H1 (cell line): ENCODE measurements at places on chromosomes 2 and 18. TPM values are rescaled to one million over a fixed set of nuclear protein-coding genes. Genes with fewer than 3 reads are reported as not detected.

The MSTN gene
- total RNA-seq = not detected in 2 replicates

The POTEI gene
- 0.19 and 0.20 TPM in 2 replicates for total RNA-seq

The CNTNAP5 gene
- 0.17 and 0.76 TPM in 2 replicates for total RNA-seq

The CCDC121 gene
- 1.5 and 2.0 TPM in 2 replicates for total RNA-seq

The SLC5A7 gene
- 0.11 and 0.15 TPM in 2 replicates for total RNA-seq

DNA sequence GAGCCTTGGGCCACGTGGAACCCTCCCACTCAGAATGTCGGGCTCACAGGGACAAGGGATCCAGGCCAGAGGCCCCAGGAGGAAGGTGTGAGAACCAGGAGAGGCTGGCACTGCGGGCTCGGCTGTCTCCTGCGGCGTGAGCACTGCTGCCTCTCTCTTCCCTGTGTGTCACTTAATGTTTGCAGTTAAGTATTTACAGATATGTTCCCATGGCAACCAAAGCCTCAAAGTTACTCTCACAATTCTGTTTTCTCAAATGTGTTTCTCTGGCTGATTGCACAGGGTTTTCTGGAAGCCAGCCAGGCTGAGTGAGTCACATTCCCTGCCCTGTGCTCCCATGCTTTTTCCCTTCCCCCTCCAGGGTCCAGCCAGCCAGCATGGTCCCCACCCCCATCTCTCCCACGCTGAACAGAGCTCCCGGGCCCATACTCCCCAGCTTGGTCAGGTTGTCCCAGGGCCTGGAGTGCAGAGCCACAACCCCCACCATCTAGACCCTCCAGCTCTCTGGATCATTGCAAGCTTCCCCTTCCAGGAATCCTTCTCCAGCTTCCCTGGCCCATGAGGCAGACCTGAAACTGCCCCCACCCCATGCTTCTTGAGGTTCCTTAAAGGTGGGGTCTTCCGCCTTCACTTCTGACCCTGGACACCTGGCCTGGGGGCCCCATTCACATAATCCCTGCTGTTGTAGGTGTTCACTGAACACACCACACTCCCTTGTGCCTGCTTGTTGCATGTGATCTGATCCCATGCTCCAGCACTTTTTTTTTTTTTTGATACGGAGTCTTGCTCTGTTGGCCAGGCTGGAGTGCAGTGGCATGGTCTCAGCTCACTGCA is 265.9 kb downstream of the CELF4 start:
- no peaks in the 10 kb centered on the region for H3K4me1 ChIP-seq
- no peaks in the 10 kb centered on the region for H3K27me3 ChIP-seq
- no peak overlapping the region for H3K4me3 ChIP-seq
- no peak for DNase-seq
- H3K36me3 ChIP-seq = no peaks in the 10 kb centered on the region

DNA sequence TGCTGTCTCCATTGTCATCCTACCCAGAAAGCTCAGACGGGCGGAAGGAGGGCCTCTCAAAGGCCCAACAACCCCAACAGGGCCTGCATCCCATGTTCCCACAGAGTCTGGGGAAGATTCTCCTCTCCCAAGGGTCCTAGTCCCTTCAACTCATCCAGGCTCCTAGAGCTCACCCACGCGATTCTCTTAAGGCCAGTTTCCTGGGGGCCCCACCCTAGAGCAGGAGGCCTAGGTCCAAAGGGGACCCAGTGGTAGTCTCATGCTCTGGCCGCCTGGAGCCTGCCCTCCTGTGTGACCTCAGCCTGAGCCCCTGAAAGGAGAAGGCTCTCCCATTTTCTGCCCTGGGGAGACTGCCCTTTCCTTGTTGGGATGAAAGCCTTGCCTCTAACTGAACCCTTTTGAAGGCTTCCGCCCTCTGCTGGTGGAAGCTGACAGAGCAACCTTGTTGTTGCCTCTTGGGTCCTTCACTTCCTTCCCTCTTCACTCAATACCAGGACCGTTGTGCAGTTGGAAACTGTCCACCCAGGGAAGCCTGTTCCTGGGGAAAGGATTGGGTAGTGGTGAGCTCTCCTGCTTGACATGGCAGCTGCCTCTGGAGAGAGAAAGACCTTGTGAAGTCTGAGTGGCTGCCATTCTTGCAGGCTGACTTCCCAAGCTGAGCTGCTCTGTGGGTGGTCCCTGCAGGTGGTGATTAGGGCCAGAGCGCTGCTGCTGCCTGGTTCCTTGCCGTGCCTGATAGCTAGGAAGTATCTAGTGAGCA is 86.0 kb upstream of the ALPP start:
- H3K4me1 ChIP-seq = peaks cover 5% of the 10 kb centered on the region
- no peaks in the 10 kb centered on the region for H3K36me3 ChIP-seq
- no peak overlapping the region for H3K4me3 ChIP-seq
- peak; percentile 46 for DNase-seq
- H3K27ac ChIP-seq = no peak overlapping the region
- no peaks in the 10 kb centered on the region for H3K27me3 ChIP-seq

DNA sequence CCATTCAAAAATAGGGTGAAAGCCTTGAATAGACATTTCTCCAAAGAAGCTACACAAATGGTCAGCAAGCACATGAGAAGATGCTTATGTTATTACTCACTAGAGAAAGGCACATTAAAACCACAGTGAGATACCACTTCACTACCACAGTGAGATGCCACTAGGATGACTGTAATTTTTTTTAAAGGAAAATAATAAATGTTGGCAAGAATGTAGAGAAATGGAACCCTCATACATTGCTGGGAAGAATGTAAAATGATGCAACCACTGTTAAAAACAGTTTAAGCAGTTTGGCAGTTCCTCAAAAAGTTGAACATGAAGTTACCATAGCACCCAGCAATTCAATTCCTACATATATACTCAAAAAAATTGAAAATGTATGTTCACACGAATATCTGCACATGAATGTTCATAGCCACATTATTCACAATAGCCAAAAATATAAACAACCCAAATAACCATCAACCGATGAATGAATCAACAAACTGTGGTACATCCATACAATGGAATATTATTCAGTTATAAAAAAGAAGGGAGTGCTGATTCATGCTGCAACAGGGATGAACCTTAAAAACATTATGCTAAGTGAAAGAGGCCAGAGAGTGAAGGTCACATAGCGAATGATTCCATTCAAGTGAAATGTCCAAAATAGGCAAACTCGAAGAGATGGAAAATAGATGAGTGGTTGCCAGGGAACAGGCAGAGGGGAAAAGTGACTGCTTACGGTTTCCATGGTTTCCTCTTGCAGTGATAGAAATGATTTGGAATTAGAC is 156.2 kb upstream of the NDUFV2 start:
- H3K27ac ChIP-seq = no peak overlapping the region
- no peak overlapping the region for H3K4me3 ChIP-seq
- no peak for DNase-seq
- H3K4me1 ChIP-seq = peaks cover 12% of the 10 kb centered on the region

- no peaks in the 10 kb centered on the region for H3K27me3 ChIP-seq
- H3K4me1 ChIP-seq = no peaks in the 10 kb centered on the region
- no peak overlapping the region for H3K27ac ChIP-seq
These were observed 88.7 kb downstream of the KLHL14 start for GRCh38 chr18:32684096-32684495.

DNA sequence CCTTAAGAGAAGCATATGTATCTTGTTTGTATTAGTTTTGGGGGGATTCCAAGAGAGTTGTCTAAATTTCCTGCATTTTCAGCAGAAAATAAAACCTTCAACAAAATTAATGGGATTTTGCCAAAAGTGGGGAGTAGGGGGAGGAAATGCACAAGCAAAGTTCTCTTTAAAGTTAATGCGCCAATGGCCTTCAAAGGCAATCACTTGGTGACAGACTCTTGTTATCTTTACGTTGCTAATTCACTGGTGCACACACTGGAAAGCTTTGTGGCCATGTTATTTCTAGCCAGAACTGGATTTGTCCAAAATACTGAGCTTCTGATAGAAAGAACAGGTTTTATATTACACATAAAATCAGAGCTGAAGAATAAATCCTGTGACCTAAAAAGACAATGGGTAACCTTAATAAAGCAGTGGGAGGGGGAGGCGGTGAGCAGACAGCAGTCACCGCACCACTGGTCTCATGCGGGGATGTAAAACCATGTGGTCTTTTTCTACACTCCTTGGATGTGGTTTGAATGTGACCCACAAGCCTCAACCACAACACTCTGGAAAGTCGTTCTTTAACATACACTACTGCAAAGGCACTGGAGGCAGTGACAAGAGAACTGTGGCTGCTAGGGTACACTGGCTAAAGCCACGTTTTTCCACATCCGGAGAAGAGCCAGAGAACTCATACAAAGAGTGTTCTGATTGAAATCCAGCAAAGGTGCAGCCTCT is 176.9 kb upstream of the SMAD7 start:
- H3K27ac ChIP-seq = no peak overlapping the region
- no peak overlapping the region for H3K4me3 ChIP-seq
- H3K27me3 ChIP-seq = no peaks in the 10 kb centered on the region
- DNase-seq = no peak
- H3K36me3 ChIP-seq = no peaks in the 10 kb centered on the region

GRCh38 chr2:138775736-138776135 is 4.5 kb downstream of the NXPH2 start:
- H3K36me3 ChIP-seq = no peaks in the 10 kb centered on the region
- H3K27ac ChIP-seq = no peak overlapping the region
- H3K27me3 ChIP-seq = peaks cover 20% of the 10 kb centered on the region
- no peak for DNase-seq
- H3K4me3 ChIP-seq = no peak overlapping the region

- no peak overlapping the region for H3K4me3 ChIP-seq
- no peaks in the 10 kb centered on the region for H3K27me3 ChIP-seq
- DNase-seq = no peak
- no peaks in the 10 kb centered on the region for H3K4me1 ChIP-seq
- no peaks in the 10 kb centered on the region for H3K36me3 ChIP-seq
These were observed 612.1 kb downstream of the KCNJ3 start for GRCh38 chr2:155310589-155310988.

DNA sequence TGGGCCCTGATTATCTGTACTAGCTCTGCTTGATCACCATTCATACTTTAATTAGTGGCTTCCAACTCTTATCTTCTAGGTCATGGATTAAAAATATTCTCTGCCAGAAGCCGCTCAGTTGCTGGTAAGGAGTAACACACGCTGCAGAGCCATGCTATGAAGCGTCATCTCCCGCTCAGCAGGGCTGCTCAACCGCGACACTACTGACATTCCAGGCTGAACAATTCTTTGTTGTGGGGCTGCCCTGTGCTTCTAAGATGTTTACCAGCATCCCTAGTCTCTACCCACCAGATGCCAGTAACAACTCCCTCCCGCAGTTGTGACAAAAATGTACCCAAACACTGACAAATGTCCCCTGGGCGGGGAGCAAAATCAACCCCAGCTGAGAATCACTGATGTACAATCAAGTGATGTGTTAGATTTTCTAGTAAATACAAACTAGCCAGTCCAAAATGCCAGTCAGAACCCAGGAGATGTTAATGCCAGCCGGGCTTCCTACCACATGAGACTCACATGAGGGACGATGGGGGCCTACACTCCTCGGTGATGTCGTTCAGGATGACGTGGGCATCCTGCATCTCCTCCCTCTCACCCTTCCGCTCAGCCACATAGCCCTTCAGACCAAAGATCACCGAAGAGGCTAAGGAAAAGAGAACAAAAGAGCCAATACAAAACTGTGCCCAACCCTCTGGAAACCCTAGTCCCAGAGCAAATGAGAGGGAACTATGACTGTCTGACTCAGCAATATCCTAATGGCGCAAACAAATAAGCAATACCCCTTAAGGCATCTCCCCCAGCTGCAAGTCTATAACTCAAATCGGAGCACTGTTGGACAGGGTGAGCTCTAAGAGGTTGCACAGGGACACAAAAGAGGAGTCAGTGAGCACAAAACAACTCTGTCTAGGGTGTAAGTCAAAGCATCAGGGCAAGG is 15.6 kb downstream of the ILKAP start:
- peaks cover 18% of the 10 kb centered on the region for H3K36me3 ChIP-seq
- no peak overlapping the region for H3K27ac ChIP-seq
- no peaks in the 10 kb centered on the region for H3K4me1 ChIP-seq
- no peaks in the 10 kb centered on the region for H3K27me3 ChIP-seq
- H3K4me3 ChIP-seq = no peak overlapping the region

DNA sequence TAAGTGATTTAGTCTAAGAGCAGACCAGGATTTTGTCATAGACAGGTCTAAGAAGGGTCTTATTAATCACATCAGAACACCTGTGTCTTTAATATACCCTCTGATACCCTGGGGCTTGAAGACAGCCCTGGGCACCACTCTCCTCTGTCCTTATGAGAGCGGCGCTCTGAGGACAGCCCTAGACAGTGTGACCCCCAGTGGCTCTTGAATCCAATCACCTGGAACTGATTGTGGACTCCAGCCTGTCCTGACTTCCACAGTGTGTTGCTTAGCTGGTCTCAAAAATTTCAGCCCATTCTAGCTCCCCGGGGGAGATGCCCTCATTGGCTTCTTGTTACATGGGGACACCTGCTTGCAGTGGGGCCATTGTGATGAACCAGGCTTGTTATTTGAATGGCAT is 195.8 kb upstream of the SMAD2 start:
- H3K27ac ChIP-seq = no peak overlapping the region
- no peaks in the 10 kb centered on the region for H3K27me3 ChIP-seq
- H3K36me3 ChIP-seq = no peaks in the 10 kb centered on the region
- H3K4me1 ChIP-seq = peaks cover 2% of the 10 kb centered on the region; the same call in 1 of the 2 replicates
- H3K4me3 ChIP-seq = no peak overlapping the region

- no peak overlapping the region for H3K4me3 ChIP-seq
- no peaks in the 10 kb centered on the region for H3K36me3 ChIP-seq
- no peaks in the 10 kb centered on the region for H3K4me1 ChIP-seq
- DNase-seq = no peak
- no peak overlapping the region for H3K27ac ChIP-seq
These were observed 139.8 kb downstream of the UXS1 start for GRCh38 chr2:106054321-106054720.
